RCC 7860 (cell line): ENCODE measurements at places on chromosomes 5 and 9.

DNA sequence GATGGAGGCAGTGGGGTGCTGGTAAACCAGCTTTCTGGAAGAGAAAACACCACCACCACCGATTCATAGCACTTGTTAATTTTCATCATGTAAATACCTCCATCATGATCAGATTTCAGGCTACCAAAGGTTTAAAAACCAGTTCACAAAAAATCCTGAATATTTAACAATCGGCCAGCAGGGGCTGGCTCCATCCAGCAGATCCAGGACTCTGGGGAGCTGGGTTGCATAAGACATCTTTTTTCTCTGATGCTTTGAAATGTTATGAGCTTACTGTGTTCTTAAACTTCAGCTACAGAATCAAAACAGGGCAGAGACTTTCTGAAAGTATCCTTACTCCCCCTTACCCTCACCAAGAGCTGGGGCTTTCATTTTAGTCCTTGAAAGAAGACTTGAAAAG lies 14.6 kb upstream of the RNF183 start:
- no peak for DNase-seq

DNA sequence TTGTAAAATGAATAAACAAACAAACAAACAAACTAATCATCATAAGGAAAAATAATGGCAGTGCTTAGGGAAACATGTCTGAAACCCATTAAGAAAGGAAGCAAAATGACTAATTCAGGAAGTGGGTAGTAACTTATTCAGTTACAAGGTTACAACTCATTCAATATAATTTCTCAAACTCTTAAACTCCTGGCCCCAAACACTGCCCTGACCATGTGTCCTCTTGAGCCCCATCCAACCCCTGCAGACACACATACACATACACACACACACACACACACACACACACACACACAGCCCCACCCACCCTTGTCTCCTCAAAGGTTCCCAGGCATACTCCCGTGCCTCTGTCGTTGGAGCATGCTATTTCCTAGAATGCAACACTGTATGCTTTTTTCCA lies 193.9 kb downstream of the SEC61B start:
- no peak for DNase-seq

GRCh38 chr9:70945301-70945700 lies 176.1 kb downstream of the TRPM3 start:
- DNase-seq = no peak

DNA sequence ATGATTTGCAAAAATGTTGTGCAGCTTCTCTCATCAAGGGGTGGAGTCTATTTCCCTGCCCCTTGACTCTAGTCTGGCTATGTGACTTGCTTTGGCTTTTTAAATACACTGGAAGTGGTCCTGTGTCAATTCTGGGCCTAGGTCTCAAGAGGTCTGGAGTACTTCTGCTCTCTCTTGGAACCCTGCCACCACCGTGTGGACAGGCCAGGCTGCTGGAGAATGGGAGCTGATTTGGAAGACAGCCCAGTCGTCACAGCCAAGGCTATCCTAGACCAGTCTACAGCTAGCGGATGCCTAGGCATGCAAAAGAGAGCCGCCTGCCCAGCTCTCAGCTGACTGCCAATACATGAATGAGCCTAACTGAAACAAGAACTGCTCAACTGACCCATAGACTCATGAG lies 56.7 kb upstream of the CLINT1 start:
- no peak for DNase-seq

- no peak for DNase-seq
Measured at GRCh38 chr9:96117398-96118080, 184.4 kb downstream of the HSD17B3 start.

GRCh38 chr5:2017540-2018389 lies 135.0 kb upstream of the IRX4 start:
- no peak for DNase-seq

- no peak for DNase-seq
Measured at GRCh38 chr5:130627145-130627544, 537.9 kb downstream of the HINT1 start.

GRCh38 chr5:98770209-98770910 lies 3.1 kb upstream of the RGMB start:
- DNase-seq = peak; percentile 7

DNA sequence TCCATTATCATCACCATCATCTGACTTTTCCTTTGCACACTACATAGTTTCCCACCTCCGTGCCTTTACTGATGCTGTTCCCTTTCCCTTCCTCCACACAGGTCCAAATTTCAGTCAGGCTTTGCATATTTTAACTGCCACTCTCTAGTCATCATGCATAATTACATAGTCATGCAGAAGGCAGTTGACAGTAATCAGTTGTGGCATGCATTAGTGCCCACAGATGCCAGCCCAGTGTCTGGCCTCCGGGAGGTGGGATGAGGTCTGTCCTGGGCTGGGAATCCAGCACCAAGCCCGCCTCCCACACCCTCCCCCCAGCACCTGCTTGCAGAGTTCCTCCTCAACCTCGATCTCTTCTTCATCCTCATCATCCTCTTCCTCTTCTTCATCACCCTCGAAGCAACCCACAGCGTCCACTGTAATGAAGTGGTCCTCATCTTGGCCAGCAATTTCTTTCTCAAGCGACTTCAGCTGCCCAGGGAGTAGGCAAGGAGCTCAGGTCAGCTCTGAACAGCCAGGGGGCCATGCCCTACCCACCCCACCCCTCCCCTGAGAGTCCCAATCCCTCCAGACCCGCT lies 8.8 kb downstream of the BBLN start:
- no peak for DNase-seq

DNA sequence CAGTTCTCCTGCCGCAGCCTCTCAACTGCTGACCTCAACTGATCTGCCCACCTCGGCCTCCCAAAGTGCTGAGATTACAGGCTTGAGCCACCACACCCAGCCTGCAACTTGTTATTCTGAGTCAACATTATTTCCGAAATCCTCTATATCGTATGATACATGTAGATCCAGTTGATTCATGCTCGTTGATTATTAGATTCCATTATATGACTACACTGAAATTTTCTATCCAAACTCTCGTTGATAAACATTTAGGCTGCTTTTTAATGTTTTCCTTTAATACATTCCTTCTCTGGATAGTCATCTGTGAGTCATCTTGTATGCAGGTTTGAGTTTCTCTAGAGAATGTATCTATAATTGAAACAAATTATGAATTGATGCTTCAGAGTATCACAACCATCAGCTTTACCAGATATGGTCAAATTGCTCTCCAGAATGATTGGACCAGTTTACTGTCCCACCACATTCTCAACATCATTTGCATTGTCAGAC lies 4.1 kb downstream of the CDK7 start:
- DNase-seq = peak; percentile 36
